Stimulated activated CD4-positive, alpha-beta T cell treated with anti-CD3 and anti-CD28 coated beads, Interleukin-1b, Interleukin-23, amount 100 ng/mL, for 24 hours (primary cell): ENCODE measurements at places on chromosomes 12 and 14.

- no peak for DNase-seq
Observed at GRCh38 chr14:51370758-51371386, 130.8 kb downstream of the TMX1 start.

GRCh38 chr14:23119363-23120327 is 590 bp upstream of the CEBPE start:
- DNase-seq, result no peak

DNA sequence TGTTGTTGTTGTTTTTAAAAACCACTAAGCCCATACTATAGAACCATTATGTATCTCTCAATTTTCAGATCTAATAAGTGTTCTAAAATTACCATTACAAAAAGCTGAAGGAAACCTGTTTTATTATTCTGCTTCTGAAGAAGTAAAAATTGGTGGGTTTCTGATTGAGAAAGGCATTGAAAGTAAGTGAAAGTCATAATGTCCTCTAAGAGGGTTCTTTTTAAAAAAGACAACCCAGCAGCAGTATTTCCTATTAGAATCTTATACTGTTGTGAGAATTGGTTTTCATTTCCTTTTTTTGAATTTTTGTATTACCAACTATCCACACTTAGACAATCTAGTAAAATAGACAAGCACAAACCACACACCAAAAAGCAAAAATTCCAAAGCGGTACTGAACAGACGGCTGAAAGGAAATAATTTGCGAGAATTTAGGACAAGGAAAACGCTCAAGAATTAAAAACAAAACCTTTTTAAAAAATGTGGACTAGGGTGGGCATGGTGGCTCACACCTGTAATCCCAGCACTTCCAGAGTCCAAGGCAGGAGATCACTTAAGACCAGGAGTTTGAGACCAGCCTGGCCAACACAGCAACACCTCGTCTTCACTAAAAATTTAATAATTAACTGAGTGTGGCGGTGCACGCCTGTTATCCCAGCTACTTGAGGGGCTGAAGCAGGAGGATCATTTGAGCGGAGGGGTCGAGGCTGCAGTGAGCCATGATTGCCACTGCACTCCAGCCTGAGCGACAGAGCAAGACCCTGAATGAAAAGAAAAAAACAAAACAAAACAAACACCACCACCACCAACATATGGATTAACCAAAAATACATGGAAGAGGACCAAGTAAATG is 66.7 kb upstream of the AP4S1 start:
- no peak for DNase-seq

- peak; percentile 14 for DNase-seq
Observed at GRCh38 chr12:120496413-120497340, 764 bp downstream of the DYNLL1 start.

GRCh38 chr12:91033251-91033650 is 24.6 kb downstream of the KERA start:
- DNase-seq, result no peak

DNA sequence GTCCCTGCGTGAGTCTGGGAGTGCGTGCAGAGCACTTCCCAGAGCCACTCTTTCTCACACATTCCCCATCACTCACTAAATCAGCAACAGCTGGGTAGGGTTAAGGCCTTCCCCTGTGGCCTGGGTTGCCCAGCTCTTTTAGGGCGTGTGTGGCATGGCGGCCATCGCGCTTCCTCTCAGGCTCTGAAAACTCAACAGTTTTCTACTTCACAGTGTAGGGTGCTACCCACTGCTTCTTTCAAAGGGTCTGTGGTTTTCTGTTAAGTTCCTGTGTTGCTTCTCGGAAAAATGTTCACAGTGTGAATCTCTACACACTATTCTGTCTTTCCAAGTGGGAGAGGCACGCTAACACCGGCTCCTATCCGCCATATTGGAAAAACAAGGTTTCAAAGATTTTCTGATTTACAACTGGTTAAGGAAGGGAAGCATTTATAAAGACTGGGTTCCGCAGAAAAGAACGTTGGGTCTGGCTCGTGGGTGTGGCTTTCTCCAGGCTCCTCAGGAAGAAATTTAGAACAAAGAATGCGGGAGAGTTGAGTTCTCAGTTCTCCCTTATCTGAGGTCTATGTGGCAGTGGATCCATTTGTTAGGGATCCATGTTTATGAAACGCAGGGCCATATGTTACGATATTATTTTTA is 34.9 kb upstream of the AEBP2 start:
- DNase-seq, result no peak

- DNase-seq, result no peak
Observed at GRCh38 chr12:18629445-18629844, 108.4 kb downstream of the PLCZ1 start.

DNA sequence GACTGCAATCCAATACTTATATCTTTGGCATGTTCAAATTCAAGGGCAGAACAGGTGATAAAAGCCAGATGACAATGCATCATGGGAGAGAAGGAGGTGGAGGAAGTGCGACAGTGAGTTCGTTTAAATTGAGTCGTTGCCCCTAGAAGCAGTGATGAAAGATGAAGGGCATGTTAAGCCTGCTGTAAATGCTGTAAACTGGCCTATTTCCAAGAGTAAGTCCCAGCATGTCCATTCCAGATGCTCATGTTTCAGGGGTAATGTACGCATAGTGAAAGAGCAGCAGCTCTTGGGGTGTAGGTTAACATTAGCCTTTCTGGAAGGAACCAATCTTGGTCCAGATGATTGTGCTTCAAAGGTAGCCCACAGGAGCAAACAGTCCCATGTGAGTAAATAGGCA is 97.1 kb downstream of the C2CD5 start:
- DNase-seq, result no peak

DNA sequence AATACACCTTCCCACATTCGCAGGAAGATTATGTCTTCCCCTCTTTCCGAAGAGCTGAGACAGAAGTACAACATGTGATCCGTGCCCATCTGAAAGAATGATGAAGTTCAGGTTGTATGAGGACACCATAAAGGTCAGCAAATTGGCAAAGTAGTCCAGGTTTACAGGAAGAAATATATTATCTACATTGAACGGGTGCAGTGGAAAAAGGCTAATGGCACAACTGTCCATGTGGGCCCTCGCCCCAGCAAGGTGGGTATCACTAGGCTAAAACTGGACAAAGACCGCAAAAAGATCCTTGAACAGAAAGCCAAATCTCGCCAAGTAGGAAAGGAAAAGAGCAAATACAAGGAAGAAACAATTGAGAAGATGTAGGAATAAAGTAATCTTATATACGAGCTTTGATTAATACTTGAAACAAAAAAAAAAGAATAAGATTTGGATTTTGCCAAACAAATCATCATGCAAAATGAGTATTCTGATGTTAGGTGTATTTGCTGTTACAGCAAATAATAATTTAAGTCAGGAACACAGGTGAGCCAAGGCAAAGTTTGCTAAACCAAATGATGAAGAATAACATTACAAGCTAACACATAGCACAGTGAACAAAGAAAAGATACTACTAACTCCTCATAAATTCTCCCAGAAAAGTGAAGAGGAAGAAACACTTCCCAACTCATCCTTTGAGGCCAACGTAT is 30.6 kb downstream of the FAM186A start:
- no peak for DNase-seq

DNA sequence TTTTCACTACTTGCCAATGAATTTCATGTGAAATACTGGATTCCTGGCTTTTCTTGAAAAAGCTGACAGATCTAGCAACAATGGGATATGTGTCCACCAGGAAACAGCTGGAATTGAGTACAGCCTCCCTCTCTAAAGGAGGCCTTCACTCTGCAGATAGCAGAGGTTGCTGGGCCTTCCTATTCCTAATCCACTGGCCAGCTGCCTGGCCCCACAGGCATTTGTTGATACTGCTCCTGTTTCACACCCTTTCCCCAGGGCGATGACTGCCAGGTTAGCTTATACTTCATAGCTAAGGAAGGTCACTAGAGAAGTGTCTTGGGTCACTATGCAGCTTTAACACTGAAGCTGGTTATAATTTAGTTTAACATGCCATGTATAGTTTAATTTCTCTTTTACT is 87.5 kb upstream of the PDZRN4 start:
- no peak for DNase-seq
